Mucosa of descending colon (tissue), 3 donors: ENCODE measurements at places on chromosomes 2 and 18. TPM values are rescaled to one million over a fixed set of nuclear protein-coding genes. Genes with fewer than 3 reads are reported as not detected.

GRCh38 chr2:239444626-239445577 lies 44.1 kb upstream of the HDAC4 start:
- no peak for DNase-seq

- no peak for DNase-seq
Observed at GRCh38 chr2:205407984-205408383, 274.3 kb upstream of the NRP2 start.

GRCh38 chr2:158134055-158134454 lies 32.4 kb downstream of the UPP2 start:
- no peak for DNase-seq

The LMAN2L gene
- 14.2 TPM for total RNA-seq

DNA sequence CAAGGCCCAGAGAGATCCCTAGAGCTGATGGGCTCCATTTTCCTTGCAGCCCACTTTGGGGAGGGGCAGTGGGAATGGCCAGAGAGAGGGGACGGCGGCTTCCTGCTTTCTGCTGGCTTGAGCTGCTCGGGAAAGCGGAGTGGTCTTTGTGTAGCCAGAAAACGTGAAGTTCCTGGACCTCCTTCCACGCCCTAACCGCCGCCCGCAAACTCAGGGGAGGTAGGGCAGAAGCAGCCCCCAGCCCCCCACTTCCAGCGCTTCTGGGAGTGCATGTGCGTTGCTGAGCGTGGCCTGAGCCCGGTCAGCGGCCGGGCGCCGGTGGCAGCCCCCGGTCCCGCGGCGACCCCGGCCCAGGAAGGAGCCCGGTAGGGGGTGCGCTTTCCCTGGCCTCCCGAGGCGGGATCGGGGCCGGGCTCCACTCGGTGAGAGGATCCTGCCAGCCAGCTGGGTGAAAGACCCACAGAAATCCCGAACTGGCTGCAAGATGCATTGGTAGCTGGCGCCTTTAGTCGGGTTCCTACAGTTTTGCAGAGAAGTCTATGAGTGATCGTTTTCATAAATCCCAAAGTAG lies 25.3 kb upstream of the BOD1L2 start:
- no peak for DNase-seq
